ENCODE measurements at places on chromosomes 5 and 9.

- no peak for DNase-seq
These were observed 208.2 kb downstream of the SEC61B start for GRCh38 chr9:99430301-99430700.

DNA sequence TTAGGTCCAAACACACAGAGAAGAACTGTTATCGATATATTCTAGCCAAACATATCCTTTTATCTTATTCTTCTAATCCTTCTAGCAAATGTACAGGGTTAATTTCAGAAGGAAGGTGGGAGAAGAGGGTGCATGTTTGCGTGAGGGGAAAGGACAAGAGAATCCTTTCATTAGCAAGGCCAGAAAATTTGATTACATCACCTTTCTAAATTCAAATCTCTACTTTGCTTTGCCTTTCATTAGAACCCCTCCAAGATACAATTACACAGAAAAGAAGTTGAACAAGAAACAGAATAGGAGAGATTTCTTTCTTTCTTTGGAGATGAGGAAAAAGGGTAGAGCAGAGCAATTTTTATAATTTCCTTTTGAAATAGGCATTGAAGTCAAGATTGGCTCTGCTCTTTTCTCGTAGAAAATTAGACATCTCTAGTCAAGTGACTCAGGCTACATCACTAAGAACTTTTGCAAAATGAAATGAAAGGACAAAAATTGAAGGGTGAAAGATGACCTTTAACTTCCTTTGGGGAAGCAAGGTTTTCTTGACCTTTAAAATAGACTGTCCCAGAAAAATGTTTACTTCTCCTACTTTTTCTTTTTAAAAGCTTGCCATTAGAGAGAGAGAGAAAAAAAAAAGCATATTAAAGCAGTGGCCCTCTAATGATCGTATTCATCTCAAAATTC is 81.2 kb downstream of the TTLL11 start:
- DNase-seq, result no peak

- no peak for DNase-seq
These were observed 2.5 kb downstream of the TMCO6 start for GRCh38 chr5:140641716-140642115.

- no peak for DNase-seq
These were observed 96.7 kb upstream of the MEF2C start for GRCh38 chr5:88979726-88980125.

- no peak for DNase-seq
These were observed 563.9 kb upstream of the CLINT1 start for GRCh38 chr5:158422653-158423515.

DNA sequence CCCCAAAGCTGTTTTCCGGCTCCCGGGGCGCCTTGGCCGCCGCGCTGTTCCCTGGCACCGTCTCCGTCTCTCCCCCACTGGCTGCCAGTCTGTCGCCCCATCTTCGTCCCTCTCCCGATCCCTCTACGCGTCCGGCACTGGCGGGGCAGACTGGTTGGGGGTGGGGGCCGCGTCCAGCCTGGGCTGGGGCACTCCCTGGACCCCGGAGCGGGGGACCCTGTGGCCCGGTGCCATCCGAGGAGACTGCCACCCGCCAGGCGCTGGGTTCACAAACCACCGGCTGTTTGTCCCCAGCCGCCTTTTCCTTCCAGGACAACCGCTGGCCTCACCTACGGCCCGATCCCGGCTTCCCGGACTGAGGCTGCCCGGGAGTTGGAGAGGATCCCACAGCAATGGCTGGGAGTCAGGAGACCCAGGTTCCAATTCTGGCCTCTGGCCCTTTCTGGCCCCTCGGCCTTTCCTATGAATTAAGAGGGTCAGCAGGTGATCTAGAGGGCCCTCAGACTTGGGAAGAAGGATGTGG is 1.0 kb upstream of the FIBCD1 start:
- no peak for DNase-seq

DNA sequence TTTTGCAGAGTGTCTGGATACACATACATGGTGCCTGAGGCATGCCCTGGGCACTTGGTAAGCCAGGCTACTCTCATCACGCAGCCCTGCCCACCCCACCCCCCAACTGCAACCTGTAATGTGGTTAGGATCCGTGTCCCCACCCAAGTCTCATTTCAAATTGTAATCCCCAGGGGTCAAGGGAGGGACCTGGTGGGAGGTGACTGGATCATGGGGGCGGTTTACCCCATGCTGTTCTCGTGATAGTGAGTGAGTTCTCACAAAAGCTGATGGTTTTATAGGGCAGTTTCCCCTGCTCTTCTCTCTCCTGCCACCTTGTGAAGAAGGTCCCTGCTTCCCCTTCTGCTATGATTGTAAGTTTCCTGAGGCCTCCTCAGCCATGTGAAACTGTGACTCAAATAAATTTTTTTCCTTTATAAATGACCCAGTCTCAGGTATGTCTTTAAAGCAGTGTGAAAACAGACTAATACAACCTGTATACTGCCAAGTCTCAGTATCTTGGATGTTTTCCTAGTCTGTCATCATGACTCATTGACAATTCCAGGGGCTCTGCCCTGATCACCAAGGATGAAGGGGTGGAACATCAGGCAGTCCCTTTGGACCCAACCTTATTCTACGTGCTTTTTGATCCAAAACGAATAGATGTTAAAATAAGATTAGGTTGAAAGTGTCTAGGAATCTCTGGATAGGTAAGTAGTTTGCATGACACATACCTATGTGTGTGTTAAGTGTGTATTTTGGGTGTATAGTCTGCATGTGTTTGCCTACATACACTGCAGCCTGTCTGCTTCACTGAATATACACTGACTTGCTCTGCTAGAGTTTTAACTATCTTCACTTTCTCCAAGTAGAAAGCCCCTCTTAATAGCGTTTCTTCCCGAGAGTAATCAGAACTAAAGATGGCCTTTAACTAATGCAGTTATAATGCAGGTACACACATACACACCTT is 293.8 kb downstream of the SLIT3 start:
- DNase-seq, result no peak
